ENCODE measurements at places on chromosomes 16 and 17.

- no peak for DNase-seq
These were observed 23.8 kb downstream of the MPP3 start for GRCh38 chr17:43809121-43809520.

GRCh38 chr16:30570636-30571444 is 674 bp downstream of the ZNF688 start:
- no peak for DNase-seq

DNA sequence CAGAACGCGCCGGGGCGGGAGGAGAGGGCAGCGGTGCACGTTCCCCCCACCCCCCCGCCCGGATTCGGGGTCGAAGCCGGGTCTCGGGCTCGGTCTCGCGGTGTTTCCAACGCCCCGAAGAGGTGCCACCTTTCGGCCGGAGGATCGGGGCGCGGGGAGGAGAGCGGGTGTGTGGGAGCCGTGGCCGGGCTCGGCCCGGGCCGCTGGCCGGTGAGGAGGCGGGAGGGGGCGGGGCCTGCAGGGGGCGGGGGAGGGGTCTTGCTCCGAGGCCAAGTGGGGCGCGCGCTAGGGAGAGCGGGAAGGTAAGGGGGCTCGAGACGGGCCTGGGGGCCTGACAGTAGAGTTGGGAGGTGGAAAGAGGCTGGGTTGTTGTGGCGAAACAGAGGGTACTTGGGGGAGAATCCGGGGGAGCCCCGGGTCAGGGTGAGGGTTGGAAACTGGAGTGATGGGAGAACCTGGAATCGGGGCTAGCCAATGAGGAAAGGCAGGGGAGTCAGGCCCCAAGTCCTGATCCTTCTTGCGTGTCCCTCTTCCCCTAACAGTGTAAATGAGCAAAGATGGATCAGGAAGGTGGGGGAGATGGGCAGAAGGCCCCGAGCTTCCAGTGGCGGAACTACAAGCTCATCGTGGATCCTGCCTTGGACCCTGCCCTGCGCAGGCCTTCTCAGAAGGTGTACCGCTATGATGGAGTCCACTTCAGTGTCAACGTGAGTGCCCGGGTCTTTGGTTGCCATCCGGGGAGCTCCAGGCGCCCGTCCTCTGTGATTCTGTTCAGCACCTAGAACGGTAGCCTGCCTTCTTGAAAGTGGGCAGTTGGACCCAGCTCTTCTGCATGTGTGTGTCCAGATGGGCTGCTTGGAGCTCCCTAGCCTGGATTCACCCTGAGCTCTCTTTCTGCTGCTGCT is 873 bp downstream of the SETD1A start:
- DNase-seq: peak; percentile 25

DNA sequence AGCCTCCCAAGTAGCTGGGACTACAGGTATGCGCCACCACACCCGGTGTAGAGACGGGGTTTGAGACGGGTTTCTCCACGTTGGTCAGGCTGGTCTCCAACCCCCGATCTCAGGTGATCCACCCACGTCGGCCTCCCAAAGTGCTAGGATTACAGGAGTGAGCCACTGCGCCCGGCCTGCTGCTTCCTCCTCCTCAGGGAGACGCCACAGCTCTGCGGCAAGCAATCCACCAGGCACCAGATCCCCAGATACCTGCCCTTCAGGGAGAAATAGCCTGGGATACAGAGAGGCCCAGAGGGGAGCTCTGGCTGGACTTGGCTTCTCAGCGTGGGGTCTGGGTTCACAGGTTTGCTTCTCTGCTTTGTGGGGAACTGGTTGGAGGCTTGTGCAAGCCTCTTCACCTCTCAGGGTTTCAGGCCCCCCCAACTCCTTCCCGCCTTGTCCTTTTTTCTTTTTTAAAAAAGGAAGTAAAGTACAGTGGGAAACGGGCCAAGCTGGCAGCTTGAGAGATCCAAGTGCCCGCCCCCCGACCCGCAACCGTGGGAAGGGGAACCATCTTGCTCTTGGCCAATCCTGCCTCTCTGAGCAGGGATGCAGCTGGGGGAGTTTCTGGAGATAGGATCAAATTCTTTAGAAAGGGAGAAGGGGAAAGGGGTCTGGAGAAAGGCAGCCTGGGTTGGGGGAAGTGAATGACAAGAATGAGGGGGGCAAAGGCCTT is 2.6 kb upstream of the SPHK1 start:
- DNase-seq: no peak

DNA sequence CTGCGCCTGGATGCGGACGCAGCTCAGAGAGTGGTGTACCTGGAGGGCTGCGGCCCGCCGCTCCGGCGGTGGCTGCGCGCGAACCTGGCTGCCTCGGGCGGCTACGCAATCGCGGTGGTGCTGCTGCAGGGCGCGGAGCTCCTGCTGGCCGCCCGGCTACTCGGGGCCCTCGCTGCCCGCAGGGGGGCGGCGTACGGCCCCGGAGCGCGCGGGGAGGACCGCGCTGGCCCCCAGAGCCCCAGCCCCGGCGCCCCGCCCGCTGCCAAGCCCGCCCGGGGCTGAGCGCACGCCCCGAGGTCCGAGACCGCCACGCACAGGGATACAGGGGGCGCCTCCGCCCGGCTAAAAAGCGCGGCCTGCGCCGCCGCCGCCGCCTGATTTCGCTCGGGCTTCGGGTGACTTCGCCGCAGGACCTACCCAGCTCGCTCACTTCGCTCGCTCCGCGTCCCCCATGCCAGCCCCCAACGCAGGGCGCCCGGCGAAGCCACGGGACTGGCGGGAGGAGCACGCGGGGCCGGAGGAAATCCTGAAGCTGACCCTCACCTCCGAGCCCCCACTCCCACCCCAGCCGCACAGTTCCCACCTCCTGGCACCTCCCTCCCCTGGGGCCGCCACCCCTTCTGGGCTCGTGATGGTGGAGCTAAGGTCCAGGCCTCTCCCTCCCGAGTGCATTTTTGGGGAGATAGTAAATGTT is 8.2 kb downstream of the PDE6G start:
- DNase-seq: no peak

DNA sequence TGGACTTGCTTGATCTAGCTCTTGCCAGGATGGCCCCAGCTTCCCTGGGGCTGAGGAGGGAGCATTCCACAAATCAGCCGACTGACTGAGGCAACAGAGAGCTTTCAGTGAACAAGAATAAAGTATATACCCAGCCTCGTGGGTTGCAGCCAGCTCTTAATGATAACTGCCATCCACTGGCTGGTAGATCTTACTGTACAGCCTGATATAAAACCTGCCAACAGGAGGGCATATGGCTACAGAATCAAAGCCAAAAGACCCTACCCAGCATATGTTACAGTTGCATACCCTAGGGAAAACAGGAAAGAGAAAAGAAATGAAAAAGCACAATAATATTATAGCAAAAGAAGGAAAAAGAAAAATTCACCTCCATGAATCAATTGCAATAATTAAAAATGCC is 775.9 kb upstream of the KIF2B start:
- DNase-seq: no peak

GRCh38 chr17:12282056-12282455 is 261.4 kb downstream of the MAP2K4 start:
- DNase-seq: peak; percentile 28

DNA sequence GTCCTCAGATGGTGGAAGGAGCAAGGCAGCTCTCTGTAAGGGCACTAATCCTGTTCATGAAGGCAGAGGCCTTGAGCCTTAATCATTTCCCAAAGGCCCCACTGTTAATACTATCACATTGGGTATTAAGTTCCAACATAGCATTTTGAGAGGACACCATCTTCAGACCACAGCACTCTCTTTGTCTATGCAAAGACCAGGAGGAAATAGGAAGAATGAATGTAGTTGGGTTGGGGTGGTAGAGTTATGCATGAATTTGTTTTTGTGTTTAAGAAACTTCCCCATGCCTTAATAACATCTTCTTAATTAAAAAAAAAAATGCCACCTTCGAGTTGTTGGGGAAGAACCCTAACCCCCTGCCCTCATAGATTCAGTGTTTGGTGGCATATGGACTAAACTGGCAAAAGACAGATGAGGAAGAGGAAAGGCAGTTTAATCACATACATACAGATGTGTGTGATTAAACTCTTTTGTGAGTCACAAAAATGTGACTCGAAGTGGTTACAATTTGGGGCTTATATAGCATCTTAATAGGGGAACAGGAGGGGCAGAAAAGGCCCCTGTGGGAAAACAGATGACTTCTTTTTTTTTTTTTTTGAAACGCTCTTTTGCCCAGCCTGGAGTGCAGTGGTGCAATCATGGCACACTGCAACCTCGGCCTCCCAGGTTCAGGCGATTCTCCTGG is 35.0 kb upstream of the SLC5A10 start:
- DNase-seq: peak; percentile 25

GRCh38 chr16:15658149-15658548 is 8.1 kb downstream of the NDE1 start:
- DNase-seq: no peak

DNA sequence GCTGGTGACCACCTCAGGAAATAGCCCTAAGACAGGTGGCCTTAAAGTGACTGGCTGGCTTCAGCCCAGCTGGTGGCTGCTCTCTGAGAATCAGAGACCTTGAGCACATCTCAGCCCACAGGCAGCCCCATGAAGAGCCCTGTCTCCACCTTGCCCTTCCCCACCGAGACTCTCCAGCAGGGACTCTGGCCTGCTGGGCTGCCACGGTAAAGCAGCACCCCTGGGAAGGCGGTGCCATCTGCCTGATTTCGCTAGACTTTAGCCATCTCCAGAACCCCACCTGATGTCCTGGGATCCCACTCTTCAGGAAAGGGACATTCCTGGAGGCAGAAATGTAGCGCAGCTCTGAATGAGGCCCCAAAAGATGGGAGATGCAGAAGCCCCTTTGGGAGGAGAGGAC is 45.2 kb upstream of the LGALS9 start:
- no peak for DNase-seq

DNA sequence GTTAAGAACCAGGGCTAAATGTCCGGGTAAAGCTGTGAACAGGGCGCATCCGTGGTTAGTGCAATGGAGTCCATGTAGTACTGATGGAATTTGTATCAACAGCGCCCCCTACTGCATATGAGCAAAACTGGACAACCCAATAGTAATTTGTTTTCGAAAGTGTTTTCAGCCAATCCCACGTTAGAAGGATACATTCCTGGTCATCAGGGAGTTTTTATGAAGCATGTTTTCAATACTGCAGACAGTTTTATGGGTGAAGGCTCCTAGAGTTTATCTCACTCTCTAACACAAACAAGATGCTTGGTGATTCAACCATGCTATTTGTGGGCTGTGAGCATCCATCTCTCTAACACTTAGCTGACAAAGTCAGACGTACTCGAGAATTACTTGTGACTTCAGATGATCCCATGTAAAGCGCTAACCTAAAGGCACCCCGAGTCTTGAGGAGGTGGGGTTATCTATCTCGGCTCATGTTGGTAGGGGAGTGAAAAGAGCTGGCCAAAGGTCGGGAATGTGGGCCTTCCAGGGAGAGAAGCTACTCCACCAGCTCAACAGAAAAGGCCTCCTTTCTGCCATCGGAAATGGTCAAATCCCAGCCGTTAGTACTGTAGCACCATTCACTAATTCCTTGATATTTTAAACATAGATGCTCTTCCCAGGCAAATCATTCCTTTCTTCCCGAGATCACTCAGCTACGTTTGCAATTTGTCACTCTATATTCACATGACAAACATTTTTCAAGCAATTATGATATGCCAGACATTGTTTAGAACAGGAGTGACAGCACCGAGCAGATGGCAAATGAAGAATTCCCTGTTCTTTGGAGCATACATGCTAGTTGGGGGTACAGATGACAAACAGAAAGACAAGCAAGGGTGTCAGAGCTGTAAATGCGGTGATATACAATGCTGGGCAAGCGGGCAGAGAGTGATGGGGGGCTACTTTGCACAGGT is 46.9 kb upstream of the HNF1B start:
- no peak for DNase-seq

GRCh38 chr16:52498328-52499059 is 48.4 kb downstream of the TOX3 start:
- no peak for DNase-seq

DNA sequence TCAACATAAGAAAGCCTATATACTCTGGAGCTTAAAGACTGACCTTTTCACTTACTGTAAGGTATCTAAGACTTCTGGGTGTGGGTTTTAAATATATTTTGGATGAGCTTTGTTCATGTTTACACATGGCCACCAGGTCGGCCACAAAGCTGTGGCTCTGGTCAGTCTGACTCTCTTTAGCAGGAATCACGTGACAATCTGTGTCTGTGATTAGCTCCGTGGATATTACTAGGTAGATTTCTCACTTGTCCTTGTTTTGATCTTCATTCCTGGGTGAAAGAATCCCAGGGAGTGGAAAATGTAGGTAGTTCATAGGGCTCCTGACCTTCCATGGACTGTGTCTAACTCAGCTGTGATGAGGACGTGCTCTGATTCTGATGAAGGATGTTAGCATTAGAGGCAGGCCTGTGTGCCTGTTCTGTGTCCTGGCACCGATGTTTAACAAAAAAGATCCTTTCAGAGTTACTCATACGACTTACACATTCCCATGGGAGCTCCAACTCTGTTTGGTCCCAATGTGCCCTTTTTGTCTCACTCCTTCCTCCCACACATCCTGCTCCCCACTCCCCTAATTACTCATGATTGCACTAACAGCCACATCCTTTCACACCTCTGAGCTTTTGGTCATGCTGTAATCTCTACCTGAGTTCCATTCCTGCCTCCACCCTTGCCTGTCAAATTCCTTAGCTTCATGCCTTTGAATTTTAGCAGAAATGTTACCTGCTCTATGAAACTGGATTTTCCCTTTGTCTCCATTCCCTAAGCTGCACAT is 425.1 kb downstream of the MAF start:
- DNase-seq: no peak

DNA sequence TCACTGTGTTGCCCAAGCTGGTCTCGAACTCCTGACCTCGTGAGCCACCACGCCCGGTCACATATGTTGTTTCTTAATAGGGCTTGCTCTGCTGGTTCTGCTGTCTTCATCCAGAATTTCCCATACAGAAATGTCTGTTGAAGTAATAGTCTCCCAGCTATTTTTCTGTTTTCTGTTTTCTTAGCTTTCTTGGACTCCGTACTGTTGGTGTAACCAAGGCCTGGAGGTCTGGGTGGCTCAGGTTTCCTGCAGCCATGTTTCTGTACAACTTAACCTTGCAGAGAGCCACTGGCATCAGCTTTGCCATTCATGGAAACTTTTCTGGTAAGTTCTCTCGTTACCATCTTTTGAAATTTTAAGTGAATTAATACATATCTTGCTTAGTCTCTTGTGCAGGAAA is 2.8 kb downstream of the SF3B3 start:
- DNase-seq: no peak

GRCh38 chr17:48093341-48094045 is 7.8 kb downstream of the CBX1 start:
- DNase-seq: no peak

GRCh38 chr16:70662991-70663523 is 16.7 kb downstream of the IL34 start:
- no peak for DNase-seq

GRCh38 chr17:539766-540165 is 174.9 kb downstream of the VPS53 start:
- DNase-seq: no peak

Data from stromal cell of bone marrow (primary cell).